Muscle of back (tissue), 13 donors: ENCODE measurements at places on chromosomes 2 and 18. TPM values are rescaled to one million over a fixed set of nuclear protein-coding genes. Genes with fewer than 3 reads are reported as not detected.

The MRPL33 gene
- 102 TPM for polyA plus RNA-seq

DNA sequence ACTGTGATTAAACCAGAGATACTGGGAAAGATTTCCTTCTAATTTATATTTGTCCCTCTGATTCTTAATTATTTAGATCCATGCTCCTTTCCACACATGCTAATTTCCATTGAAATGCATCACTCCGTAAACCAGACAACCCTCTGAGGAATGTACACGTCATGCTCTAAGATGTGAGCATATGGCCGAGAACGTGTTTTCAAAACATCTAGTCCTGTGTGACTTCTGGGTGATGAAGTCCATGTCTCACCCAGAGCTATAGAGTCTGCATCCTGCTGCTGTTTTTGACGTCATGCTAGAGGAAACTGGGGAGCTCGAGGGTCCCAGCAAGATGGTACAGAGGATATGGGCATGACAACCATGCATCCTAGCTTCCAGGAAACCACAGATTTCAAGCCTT, 53.6 kb downstream of the CAPN13 start:
- DNase-seq: no peak

DNA sequence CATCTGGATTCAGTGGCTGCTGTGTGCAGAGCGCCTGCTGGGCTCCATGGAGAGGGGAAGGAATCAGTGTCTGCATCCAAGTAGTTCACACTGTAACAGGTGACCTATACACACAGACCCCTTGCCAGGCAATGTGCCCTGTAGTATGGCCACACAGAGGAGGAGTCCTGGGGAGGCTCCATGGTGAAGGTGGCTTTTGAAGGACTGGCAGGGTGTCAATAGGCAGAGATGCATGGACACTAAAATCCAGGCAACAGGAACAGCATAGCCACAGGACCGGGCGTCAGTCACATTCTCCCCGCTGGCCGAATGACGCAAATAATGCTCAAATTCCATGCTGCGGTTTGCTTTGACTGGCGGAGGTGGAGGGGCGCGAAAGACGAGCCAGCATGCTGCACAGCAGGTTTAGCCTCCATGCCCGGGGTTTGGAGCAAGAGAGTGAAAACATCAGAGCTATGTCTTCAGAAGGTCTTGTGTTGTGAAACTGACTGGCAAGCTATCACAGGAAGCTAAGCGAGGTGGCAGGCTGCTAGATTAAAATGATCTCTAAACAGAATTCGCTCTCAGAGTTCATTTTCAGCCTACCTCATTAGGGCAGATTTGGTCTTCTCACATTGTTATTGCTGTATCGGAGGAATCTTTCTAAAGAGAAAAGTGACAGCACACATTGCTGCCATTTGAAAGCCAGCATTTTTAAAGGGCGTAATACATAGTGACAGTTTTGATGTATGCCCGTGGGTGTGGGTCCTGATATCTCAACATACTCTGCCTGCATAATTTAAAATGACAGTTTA, 1.2 kb upstream of the CHMP1B start:
- peak; percentile 68 for DNase-seq

The FLACC1 gene
- polyA plus RNA-seq: 2.9 TPM

DNA sequence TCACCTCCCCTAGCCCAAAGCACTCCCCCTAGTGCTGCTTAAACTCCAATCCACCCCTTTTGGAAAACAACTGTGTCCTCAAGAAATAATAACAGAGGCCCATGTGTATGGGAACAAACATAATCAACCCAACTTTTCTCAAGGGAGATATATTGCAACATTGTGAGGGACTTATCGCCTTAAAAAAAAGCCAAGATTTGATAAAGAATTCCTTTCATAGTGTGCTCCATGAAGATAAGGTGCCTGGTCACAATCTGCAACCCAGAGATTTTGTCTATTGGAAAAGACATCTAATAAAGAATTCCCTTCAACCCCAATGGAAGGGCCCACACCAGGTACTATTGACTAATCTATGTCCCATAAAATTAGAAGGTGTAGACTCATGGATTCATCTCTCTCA, 4.5 kb upstream of the RBFA start:
- no peak for DNase-seq

- no peak for DNase-seq
Observed at GRCh38 chr18:25465152-25465732, 113.3 kb upstream of the ZNF521 start.

GRCh38 chr2:150778828-150779227, 291.4 kb upstream of the RND3 start:
- no peak for DNase-seq

GRCh38 chr2:119864318-119864717, 104.6 kb downstream of the PTPN4 start:
- no peak for DNase-seq

DNA sequence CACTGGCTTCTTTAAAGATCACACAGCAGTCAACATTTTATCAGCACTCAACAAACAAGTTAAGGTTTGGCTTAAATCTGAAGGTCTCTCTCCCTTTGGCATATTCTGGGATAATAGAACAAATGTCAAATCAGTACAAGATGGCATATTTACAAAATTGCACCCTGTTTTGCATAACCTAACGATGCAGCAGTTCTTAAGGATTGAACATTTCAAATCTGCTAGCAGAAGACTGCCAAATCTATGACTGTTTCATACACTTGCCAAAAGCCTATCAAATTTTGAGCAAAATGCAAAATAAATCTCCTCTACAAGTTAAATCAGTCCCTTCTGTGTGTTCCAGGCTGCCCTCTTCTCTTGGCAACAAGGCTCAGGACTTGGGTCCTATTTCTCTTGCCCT, 73.6 kb downstream of the DPP4 start:
- DNase-seq: no peak
